Right renal cortex interstitium (tissue), 3 donors: ENCODE measurements at places on chromosomes 4 and X. TPM values are rescaled to one million over a fixed set of nuclear protein-coding genes. Genes with fewer than 3 reads are reported as not detected.

DNA sequence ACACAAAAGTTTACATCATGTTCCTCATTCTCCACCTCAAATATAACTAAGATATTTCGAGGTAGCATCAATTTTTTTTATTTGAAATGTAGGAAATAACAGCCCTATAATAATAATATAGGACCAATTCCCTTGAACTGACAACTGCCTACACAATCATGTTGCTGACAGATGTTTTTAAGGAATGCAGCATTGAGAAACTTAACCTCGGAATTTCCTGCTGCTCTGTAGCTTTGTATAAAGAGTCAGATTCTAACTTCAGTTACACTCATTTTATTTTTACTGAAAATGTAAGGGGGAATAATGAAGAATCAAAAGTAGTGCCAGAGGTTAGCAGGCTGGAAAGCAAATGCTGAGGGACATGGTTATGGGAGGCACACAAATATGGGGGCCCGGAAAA, 235.8 kb downstream of the RBMX2 start:
- DNase-seq, result no peak

GRCh38 chr4:40750461-40751258, 905 bp downstream of the NSUN7 start:
- no peak for DNase-seq

DNA sequence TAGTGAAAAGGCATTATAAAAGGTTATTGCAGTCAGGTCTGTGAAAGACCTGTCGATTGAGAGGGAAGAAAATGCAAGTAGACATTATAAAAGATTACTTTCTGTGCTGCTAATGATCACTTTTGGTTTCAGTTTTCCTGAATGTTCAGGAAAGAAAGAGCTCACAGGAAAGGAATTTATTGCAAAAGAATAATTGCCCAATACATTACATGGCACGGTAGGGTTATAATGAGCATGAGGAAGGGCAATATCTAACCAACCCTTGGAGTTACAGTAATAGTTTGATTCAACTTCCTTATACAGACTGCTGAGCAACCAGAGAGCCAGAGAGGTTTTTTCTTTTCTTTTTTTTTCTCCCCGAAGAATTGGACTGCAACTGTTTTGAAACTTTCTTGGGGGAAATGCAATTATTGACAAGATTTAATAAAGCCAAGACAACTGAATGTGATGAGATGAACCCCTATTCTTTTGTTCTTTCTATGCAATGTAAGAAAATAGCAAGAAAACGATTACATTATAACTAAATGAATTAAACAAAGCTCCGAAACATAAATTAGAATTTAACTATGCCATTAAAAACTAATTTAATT, 247.0 kb downstream of the C4orf33 start:
- no peak for DNase-seq

GRCh38 chr4:142419712-142420111, 426.4 kb downstream of the INPP4B start:
- no peak for DNase-seq

DNA sequence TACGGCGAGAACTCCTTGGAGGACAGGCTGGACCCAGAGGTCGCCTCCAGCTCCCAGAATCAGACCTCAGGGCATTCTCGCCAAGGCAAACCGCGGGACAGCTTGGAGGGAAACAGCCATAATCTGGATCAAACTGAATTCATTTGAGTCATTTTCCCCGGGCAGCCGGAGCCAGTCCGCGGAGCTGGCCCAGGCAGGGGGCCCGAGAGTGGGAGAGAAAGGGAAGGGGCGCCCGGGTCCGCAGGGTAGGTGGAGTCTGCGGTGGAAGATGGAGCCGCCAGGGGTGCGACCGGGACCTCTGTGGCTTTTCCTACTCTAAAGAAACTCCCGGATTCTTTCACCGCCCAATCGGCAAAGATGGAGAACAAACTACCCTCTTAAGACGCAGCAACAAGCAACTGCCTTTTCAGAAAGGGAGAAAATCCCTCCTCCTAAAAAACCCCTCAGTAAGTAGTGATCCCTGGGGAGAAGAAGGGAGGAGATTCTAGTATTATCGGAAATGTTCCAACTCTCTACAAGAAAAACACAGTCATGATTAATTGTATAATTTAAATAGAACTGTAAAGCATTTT, 5.2 kb downstream of the NKX3-2 start:
- no peak for DNase-seq

DNA sequence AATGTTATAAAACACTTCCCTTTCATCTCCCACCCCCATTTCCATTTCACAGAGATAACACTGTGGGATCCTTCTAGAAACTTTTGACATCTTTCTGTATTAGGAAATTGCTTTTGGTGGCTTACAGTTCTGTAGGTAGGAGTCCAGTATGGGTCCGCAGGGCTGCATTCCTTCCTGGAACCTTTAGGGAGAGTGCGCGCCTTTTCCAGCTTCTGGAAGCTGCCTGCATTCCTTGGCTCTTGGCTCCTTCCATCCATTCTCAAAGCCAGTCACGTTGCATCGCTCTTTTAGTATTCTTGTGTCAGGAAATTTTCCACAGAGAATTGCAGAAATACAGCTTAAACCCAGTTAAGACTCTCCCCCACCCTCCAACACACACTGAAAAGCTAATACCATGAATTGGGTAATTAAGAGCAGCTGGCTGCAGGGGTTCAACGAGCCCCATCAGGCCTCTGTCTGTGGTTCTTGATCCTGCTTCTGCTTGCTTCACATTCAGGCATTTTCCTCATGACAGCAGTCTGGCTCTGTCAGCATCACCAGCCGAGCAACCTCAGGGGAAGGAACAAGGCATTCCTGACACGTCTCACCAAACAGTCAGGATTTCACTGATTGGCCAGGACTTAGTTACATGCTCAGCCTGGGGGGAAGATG, 48.8 kb downstream of the SEPTIN11 start:
- no peak for DNase-seq

GRCh38 chr4:176841711-176842112, 49.0 kb upstream of the VEGFC start:
- DNase-seq, result no peak

GRCh38 chr4:95363966-95364365, 184.8 kb downstream of the UNC5C start:
- no peak for DNase-seq

- no peak for DNase-seq
Measured at GRCh38 chr4:104531390-104531789, 36.7 kb upstream of the CXXC4 start.

- no peak for DNase-seq
Measured at GRCh38 chr4:169179609-169180521, 90.9 kb downstream of the SH3RF1 start.

DNA sequence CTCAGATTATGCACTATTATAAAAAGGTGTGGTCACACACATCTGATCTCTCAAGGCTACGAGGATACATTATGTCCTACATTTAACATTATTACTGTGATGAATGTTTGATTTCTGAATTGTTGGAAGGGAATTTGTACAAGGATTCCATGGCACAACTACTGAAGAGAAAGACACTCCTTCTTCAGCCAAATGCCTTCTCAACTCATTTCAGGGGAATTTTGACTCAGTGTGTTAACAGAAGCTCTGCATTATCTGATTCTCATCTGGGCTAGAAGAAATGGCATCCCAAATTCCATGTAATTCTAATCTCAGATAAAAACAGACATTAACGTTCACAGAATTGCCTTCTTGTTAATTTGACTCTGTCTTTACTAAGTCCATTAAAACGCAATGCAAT, 477.7 kb downstream of the PDGFC start:
- DNase-seq, result no peak

- DNase-seq, result no peak
Measured at GRCh38 chr4:175129797-175130196, 211.6 kb downstream of the ADAM29 start.

- no peak for DNase-seq
Measured at GRCh38 chr4:69743476-69744156, 16.8 kb downstream of the SULT1B1 start.

DNA sequence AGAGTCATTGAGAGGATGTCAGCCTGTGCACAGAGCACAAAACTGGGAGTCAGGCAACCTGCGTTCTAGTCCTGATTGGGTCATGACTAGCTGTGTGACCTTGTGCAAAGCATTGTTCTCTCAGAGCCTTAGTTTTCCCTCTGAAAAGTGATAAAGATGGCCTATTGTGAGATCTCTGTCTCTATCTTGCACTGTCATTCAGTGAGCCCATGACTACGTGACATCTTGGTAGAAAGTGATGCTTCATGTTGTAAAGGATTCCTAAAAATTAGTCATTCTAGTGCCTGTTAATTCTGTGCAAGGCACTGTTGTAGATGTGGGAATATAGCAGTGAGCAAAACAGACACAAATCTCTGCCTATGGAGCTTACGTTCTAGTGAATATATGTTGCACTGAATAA, 2.5 kb downstream of the PGRMC1 start:
- no peak for DNase-seq

DNA sequence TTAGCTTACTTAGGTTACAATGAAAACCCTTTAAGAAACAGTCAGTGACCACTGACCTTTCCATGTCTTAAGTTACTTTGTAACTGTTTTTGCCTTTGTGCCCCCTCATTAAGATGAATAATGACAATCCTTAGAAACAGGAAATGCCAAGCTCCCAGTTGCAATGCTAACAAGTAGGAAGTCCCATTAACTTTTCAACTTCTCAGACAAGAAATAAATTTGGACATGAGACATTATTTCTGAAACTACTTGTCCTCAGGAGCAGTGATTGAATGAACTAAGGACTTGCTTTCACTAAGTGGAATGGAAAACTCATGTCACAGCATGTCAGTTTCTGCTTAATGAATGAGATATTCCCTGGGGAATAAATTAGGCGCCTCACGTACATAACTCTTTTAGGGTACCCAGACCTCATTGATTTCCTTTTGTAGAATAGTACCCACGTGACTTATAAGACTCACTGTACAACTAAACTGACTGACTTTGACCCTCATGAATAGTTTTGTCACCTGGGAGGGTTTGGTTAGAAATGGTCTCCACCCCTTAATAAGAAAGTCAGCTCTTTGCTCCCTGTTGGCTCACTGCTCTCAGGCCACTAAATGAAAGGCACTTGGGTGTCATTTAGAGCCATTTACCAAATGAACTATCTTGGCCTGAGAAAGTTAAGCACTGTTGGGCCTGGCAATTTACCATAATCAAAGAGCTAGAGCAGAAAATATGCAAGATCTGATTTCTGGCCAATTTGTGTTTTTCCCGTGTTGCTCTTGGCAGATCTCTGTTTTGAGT, 383.9 kb downstream of the RPA4 start:
- DNase-seq, result peak; percentile 10

- DNase-seq, result no peak
Measured at GRCh38 chrX:45743906-45744625, 543.4 kb upstream of the DIPK2B start.

GRCh38 chr4:164948975-164949374, 28.5 kb downstream of the TRIM61 start:
- no peak for DNase-seq

- DNase-seq, result peak; percentile 48
Measured at GRCh38 chr4:8580321-8581093, at the start of gene GPR78. GPR78 (plus strand) TSS chr4:8580392; CDS start chr4:8580983, 591 bp downstream.

DNA sequence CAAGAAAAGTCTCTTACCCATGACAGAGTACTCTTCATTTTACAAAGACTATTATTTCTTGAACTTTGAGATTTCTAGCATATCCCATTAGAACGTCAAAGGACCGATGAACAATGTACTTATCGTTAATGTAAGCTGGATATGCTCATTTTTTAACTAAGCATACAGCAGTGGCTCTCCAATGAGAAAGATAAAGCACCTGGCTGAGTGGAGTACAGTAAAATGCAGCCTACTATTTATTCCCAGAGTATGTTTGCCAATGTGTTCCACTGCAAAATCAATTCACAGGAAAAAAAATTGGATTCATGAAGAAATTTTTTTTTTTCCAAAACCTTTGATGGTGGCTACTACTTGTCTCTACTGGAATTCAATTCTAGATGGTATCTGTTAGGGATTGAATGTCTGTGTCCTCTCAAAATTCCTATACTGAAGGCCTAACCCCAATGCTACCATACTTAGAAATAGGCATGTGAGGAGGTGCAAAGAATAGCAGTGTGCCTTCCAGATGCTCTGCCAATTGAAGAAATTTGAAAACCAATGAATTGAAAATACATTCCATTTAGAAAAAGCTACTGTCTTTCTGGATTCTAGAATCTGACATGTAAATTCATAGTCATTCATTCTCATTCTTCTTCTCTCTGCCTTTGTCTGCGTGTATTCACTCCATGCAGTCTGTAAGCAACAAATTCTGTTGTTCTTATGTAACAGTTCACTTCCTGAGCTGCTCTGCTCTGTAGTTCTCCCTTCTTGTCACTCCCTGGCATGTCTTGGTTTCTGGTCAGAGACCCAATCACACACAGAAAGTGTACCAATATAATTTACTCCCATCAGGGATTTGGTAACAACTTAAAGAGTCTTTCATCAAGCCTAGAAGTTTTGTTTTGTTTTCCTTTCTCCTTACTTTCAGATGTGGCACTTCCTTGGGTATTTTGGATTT, 61.4 kb downstream of the PAPSS1 start:
- no peak for DNase-seq

- no peak for DNase-seq
Measured at GRCh38 chr4:1460967-1461868, 55.0 kb upstream of the NKX1-1 start.

DNA sequence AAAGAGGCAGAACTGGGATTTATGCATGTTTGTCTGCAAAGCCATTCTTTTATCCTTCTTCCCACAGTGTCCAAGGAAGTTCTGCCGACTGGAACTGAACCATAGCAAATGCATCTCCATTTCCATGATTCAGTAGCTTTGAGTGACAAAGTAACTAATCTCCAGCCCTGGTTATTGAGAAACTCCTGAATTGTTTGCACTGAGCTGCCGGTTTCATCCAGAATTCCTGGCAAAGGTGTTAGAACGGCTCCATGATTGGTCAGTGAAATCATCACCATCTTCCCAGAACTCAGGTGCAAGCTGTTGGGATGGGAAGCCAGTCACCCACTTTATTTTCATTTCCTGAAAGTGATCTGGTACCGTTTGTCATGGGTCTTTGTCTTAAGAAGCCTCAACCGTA, 47.0 kb upstream of the SLC34A2 start:
- no peak for DNase-seq

The PNMA3 gene
- polyA plus RNA-seq, result 24.7 TPM

The HMGB3 gene
- polyA plus RNA-seq, result 152 TPM

The ARR3 gene
- polyA plus RNA-seq, result 0.50 TPM

The RIPPLY1 gene
- 3.0 TPM for polyA plus RNA-seq

The TMEM31 gene
- polyA plus RNA-seq, result 1.1 TPM

The IGSF1 gene
- 15.4 TPM for polyA plus RNA-seq

The CXCL1 gene
- 0.50 TPM for polyA plus RNA-seq

The UGT2A1 gene
- 3.3 TPM for polyA plus RNA-seq

The DDX53 gene
- not detected for polyA plus RNA-seq

The NEIL3 gene
- polyA plus RNA-seq, result 5.4 TPM

The GATA1 gene
- 0.74 TPM for polyA plus RNA-seq

The HERC3 gene
- 16.0 TPM for polyA plus RNA-seq

The ENPP6 gene
- polyA plus RNA-seq, result 5.4 TPM

The PRKG2 gene
- polyA plus RNA-seq, result 2.0 TPM

The RHOXF1 gene
- polyA plus RNA-seq, result 1.1 TPM

The BEX5 gene
- polyA plus RNA-seq, result 18.8 TPM
